ENCODE measurements at places on chromosomes 13 and 19.
A peak's percentile ranks its signal among the peaks of the same experiment; 100 is the strongest.

- no peak for DNase-seq
Measured at GRCh38 chr13:32594157-32594738, 8.0 kb downstream of the PDS5B start.

DNA sequence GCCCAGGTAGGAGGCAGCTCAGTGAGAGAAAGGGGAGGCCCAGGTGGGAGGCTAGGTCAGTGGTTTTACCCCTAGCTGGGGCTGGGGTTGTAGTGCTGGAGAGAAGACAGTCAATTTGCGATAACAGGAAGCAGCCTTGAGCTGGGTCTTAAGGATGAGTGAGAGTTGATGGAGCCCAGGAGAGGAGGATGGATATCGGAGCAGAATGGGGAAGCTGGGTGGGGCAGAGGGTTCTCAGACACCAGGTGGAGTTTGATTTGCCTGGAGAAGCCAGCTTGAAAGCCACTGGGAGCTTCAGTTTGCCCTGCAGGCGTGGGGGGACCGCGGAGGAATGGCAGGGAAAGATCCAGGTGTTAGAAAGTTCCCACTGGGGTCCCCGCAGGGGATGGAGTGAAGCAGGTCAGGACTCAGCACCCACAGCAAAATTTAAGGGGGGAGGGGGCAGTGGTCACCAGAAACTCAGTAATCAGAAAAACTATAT lies 836 bp upstream of the CDC42EP5 start:
- no peak for DNase-seq

DNA sequence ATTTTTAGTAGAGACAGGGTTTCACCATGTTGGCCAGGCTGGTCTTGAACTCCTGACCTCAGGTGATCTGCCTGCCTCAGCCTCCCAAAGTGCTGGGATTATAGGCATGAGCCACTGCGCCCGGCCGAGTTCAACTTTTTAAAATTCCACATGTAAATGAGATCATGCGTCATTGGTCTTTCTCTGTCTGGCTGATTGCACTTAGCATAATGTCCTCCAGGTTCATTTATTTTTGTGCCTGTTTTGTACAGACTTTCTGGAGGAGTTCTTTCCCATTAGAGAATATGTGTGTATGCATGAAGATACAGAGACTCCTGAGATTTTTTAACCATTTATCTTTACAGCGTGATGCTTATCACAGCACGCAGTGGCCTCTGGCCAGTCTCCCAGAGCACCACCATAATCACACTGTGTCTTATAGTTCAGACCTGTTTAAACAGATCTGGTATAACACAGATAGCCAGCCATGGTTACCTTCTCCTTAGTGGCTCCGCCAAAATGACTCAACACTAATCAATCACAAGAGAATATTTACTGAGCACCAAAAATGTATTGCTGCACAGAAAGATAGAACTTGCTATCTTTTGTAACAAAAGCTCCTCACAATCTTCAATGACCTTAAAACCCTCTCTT lies 11.4 kb upstream of the STARD13 start:
- no peak for DNase-seq

GRCh38 chr13:102401265-102401664 lies 583 bp downstream of the FGF14 start:
- no peak for DNase-seq

GRCh38 chr19:55463583-55464031 lies 944 bp downstream of the C19orf85 start:
- no peak for DNase-seq

DNA sequence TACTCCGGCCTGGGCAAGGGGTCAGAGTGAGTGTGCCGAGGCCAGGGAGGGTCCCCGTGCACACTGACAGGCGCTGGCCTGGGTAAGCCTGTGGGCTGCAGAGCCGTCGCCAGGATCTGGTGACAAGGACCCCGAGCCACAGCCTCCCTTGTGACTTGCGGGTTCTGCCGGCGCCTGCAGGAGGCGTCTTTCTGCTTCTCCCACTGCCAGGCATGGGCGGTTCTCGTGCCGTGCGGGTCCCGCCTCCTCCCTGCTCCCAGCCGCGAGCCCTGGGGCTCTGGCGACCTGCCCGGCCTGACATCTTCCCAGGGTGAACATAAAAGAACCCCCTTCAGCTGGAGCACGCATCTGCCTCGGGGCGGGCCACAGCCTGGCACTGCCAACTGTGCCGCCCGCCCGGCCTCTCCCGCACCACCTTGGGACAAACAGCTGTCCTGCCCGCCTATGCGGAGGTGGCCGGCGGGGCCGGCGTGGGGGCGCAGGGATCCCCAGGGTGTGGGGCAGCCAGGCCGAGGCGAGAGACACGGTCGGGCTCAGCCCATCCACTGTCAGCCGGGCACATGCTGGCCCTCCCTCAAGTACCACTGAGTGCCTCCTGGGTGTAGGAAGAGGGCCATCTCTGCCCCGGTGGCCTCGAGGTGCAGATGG lies 1.5 kb upstream of the HCN2 start:
- DNase-seq: peak; percentile 76

DNA sequence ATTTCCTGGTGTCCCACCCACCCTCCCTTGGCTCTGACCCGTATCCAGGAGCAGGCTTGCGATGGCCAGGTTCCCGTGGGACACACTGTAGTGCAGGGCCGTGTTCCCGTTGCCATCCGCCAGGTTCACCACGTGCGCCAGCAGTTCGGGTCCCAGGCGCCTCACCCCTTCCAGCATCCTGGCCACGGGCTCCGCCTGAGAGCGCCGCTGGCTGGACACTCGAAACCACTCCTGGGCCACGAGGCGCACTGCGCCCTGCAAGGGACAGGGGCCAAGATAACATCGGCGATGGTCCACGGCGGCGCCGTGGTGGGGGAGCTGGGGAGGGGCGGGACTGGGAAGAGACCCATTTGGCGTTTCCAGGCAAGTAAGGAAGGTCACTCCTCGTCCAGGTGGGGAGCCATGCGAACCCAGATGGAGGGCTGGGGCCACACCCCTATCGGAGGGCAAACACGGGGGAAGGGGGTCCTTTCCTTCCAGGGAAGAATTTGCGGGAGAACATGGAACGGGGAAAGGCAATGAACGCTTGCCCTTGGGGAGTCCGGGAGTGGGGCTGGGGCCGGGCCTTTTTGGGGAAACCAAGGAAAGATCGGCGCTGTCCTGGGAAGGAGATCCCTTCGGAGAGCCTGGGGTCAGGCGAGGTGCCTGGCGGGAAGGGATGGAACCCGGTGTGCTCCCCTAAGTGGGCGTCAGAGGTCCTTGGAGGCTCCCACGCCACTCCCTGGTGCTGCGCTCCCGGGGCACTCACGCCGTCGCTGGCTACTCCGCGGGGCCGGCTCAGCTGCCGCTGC lies 9.9 kb downstream of the KANK3 start:
- DNase-seq: no peak

- no peak for DNase-seq
Measured at GRCh38 chr13:69872321-69873047, 235.1 kb upstream of the ATXN8OS start.

GRCh38 chr19:49546825-49547565 lies 19.2 kb downstream of the RCN3 start:
- DNase-seq: peak; percentile 91

DNA sequence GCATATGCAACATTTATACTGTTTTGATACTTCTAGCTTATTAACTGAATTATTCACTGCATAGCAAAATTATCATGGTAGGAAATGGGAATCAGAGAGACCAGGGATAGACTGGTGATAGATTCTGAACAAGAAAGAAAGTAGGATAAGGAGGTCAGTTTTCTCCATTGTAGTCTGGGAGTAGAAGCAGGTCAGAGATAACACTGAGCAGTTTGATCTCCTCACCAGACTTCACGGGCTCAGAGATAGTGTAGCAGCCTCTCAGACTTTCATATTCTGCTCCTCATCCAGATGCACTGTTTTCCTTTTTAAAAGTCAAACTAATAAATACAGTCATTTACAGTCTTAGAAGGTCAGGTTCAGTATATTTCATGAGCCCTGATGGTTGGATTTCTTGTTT lies 56.0 kb upstream of the MYO16 start:
- no peak for DNase-seq

DNA sequence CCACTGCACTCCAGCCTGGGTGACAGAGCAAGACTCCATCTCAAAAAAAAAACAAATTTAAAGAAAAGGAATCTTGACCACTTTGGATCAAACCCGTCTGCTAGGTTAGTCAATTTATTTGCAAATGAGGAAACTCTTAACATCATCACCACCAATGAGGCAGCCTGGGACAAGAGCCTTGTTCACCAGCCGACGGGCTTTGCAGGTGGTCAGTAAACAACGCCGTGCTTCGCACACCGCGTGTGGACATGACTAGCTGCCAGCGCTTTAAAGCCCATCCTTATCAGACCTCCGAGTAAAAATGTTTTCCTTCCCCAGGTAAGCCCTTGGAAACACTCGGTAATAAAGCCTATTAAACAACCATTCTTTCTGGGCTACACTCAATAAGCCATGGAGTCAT lies 41.9 kb downstream of the INSR start:
- no peak for DNase-seq

DNA sequence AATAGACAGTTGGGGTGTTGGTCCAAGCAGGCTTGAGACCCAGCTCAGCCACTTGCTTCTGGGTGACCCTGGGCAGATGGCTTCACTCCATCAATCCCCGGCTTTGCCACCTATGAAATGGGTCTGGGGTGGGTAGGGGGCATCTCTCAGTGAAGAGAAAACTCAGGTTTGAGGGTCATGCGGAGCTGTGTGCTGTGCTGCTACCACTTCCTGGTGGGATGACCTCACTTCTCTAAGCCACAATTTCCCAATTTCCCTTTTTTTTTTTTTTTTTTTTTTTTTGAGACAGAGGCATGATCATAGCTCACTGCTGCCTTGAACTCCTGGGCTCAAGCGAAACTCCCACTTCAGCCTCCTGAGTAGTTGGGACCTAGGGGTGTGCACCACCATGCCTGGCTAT lies 4.6 kb upstream of the PLAUR start:
- no peak for DNase-seq

- DNase-seq: no peak
Measured at GRCh38 chr19:1921825-1922224, 16.6 kb downstream of the ADAT3 start.

GRCh38 chr19:47419030-47419783 lies at the start of gene MEIS3:
MEIS3 (minus strand) TSS chr19:47419527; CDS start chr19:47419081, 446 bp downstream.
- DNase-seq: no peak

DNA sequence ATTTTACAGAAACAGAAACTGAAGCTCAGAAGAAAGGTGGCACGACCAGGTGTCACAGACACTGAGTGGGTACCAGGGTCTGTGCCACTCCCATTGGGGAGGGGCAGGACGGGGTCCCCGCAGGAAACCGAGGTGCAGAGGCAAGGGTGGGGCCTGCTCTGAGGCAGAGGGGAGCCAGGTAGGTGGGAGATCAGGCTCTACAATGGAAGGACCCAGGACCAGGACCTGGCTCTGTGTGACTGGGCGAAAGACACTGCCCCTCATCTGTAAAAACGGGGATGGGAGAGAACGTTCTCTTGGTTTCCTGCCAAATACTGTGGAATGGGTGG lies 2.8 kb downstream of the PTGIR start:
- DNase-seq: no peak

- peak; percentile 80 for DNase-seq
Measured at GRCh38 chr19:18418483-18419194, 559 bp upstream of the SSBP4 start.

- DNase-seq: no peak
Measured at GRCh38 chr13:79187917-79188690, 218.0 kb downstream of the RBM26 start.

DNA sequence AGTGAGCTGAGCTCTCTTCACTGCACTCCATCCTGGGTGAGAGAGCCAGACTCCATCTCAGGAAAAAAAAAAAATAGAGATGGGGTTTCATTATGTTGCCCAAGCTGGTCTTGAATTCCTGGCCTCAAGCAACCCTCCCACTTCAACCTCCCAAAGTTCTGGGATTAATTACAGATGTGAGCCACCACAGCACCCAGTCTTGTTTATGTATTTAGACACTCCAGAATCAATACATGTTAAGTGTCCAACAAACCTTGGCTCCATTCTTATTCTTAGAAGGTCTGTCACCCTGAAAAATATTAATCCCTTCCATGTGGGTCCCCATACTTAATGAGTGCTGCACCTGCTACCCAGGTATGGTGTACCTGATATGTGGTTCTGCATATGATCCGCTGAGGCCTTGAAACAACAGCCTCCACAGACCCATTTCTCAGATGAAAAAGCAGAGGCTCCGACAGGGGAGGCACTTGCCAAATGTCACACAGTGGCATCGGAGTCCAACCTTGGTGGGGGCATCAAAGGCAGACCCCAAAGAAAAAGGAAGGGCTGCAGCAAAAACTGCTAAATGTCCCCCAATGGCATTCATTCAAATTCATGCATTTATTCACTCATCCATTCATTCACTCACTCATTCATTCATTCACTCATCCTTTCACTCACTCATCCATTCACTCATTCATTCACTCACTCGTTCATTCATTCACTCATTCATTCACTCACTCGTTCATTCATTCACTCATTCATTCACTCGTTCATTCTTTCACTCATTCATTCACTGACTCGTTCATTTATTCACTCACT lies 16.7 kb downstream of the TICAM1 start:
- DNase-seq: no peak

DNA sequence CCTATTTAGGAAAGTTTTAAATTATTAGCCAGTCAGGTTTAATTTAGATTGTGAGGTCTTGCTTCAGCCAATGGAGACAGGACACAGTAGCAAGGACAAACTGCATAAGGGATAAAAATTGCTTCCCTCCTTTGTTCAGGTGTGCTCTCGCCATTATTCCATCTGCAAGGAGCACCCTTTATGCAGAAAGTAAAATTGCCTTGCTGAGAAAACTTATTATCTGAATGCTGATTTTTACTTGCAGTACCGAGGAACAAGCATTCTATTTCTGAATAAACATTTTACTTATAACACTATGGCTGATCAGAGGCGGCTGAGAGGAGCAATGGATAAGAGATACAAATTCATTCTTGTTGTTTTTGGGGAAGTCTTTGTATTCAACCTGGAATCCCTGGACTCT lies 8.0 kb downstream of the CYP4F22 start:
- no peak for DNase-seq

DNA sequence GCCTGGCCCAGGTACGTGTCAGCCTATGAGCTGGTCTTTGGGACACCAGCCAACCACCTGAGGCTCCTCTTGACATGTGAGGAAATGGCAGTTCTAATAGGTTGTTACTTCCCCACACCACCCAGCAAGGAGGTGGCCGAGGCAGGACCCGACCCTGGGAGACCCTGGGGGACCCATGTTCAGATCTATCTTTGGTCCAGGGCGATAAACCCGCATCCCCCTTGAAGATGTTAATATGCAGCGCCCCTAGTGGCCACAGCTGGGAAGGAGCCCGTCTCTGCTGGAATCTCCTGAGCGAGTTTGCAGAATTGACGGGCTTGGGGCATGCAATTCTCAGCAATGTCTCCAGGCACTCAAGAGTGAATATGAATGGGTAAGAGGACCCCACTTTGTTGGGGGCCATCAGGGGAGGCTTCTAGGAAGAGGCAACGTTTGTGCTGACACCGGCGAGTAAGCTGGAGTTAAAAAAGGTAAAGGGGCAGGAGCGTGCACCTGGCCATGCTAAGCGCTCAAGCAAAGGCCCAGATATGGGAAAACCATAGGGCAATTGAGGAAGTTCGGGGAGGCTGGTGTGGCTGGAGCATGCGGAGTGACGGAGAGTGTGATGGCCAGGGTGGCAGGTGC lies 1.5 kb upstream of the MYO1F start:
- DNase-seq: peak; percentile 38

DNA sequence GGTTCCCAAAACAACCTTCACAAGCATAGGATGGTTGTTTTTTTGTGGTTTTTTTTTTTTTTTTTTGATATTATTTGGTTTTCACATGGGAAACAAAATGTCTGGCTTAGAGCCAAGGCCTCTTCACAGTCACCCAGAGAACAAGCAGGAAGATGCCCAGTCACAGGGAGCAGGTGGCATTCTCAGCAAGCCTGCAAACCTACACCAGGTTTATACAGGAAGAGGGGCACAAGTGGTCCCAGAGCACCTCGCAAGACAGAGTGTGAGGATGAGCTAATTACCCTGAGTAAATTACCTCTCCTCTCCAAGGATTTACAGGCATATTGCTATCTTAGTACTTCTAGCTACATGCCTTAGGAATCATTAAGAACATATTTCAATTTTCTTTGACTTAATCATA lies 1375.6 kb downstream of the EFNB2 start:
- no peak for DNase-seq

Measured in SW480 (cell line).